ENCODE measurements at places on chromosomes 7 and 10.

GRCh38 chr10:29636178-29636577 is 1.4 kb upstream of the SVIL start:
- no peak for DNase-seq

DNA sequence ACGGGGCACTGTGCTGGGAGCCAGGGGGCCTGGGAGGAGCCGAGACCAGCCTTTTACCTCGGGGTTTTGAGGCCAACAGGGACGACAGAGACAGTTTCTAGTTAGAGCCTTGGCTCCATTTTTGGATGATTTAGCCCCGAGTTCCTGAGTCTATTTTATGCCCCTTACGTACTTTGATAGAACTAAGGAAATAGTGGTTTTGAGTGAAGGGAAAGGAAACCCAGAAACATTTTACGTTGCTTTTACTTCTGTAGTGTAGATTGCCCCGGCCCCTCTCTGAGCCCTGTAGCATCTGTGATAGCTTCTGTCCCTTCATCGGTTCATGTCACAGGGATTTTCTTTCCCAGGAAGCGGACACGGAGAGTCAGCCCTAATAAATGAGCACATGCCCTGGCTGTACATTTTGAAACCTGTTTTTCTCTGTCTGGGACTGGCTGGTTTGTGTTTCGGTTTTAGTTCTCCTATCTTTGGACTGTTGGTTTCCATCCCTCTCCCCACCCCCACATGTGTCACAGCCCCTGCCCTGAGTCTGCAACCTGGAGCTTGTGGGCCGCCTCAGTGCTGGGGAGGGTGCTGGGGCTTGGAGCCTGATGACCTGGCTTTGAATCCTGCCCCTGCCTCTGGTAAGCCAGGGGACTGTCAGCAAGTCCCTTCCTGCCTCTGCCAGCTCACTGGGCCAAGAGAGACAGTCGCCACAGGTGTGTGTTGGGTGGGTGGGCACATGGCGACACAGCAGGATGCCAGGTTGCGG is 6.9 kb upstream of the ORAI2 start:
- peak; percentile 31 for DNase-seq

- DNase-seq: no peak
These were observed 12.6 kb upstream of the AOAH start for GRCh38 chr7:36736899-36737211.

DNA sequence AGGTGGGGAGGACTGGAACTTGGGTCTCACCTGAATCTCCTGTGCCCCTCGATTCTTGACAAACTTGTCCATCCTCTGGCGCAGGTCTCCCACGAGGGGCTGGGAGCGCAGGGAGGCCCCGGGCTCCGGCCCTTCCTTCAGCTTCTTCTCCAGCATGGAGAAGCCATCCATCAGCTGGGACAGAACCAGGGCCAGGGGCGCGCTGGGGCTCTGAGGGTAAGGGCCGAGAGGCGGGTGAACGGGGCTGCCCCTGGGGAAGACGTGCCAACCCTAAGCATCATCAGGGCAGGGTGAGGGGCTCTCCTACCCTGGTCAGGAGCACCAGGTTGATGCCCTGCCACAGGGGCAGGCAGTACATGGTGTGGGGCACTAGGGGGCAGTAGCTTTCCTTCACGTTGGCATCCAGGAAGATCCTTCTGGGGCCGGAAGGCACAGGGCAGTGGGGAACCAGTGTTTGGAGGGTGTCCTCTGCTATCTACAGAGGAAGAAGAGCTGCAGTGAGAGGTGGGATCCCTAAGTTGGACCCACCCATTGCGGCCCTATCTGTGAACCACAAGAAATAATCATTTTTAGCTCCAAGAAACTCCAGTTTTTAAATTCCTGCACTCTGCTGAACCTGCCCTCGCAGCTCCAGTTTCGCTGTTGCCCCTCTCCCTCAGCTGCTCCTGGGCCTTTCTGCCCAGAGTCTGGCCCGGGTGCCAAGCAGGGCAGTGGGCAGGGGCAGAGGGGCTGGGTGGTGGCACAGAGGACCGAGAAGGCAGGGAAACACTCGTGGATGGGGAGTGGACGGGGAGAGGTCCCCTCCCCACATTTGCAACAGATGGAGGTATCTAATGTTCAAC is 10.8 kb upstream of the PYROXD2 start:
- DNase-seq: no peak

DNA sequence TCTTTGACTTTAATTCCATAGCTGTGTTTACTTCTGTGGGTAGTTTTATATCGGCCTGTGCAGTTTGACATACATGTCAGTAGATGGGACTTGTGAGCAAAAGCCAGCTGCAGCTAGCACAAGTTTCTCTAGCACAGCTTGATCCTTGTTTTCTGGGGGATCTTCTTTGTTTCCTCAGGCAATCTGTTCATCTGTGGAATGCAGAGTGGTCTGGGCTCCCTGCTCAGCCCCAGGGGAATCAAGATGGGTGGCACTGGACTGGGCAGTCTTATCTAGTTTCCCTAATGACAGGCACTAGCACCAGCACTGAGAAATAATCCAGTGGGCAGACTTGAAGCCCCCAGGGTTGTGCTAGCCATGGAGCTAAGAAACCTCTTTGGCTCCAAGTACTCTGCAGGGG is 40.8 kb downstream of the CYP2C19 start:
- DNase-seq: no peak

GRCh38 chr7:67754651-67755050 is 758.0 kb downstream of the TYW1 start:
- no peak for DNase-seq

GRCh38 chr10:283140-283479 is 147.9 kb downstream of the ZMYND11 start:
- DNase-seq: no peak

DNA sequence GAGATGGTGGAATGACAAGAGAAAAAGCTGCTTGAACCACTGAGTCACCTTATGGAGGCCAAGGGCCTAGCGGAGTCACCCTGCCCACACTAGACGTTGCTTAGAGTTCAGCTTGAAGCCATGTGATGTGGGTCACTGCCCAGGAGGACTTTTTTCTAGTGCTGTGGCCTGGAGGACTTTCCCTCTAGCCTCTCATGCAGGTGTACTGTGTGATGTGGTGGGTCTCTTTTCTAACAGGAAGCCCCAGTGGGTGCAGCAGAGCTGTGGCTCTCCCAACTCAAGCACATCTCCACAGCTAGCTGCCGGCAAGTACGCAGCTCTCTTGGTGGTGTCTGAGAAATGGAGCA is 13.6 kb downstream of the POR start:
- peak; percentile 6 for DNase-seq

- no peak for DNase-seq
These were observed 259.0 kb upstream of the GHITM start for GRCh38 chr10:83880252-83880791.

DNA sequence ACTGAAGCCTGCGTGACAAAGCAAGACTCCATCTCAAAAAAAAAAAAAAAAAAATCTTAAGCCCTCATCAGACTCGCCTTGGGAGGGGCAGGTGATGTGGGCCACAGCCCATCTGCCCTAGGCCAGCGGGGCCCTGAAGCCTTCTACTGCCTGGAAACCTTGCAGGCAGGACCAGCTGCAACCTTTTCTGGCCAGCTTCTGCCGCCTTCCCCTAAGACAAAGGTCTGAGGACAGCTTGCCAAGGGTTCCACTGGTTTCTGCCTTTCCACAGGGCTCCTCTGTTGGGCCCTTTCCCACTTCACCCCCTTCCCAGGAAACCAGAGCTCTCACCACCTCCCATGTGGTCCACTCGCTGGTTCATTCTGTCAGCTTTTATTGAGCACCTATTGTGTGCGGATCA is 35.2 kb downstream of the UBTD1 start:
- DNase-seq: no peak

- no peak for DNase-seq
These were observed 6.0 kb downstream of the LRRC17 start for GRCh38 chr7:102918845-102919244.

- no peak for DNase-seq
These were observed 945 bp downstream of the ADO start for GRCh38 chr10:62805231-62806099.

DNA sequence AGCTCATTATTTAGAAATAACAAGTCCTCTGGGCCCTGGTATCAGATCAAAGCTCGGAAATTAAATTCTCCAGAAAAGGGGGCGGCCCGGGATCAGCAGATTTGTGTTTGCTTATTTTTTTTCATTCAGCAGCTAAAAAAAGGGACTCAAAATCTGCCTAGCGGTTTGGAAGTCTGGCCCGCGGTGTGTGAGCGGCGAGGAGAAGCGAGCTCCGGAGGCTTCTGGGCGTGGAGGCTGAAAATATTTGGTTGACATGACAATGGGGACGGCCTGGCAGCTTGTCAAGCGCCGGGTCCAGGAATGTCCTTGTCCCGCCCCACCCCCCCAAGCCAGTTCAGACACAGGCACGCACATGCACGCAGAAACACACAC is 43.4 kb downstream of the FOXL3 start:
- DNase-seq: no peak
